ENCODE measurements at places on chromosomes 6 and 20.

GRCh38 chr6:1311400-1312202 is at the start of gene FOXQ1:
Gene FOXQ1 (plus strand): TSS chr6:1312098. CDS start chr6:1312705, 607 bp downstream.
- DNase-seq = no peak

DNA sequence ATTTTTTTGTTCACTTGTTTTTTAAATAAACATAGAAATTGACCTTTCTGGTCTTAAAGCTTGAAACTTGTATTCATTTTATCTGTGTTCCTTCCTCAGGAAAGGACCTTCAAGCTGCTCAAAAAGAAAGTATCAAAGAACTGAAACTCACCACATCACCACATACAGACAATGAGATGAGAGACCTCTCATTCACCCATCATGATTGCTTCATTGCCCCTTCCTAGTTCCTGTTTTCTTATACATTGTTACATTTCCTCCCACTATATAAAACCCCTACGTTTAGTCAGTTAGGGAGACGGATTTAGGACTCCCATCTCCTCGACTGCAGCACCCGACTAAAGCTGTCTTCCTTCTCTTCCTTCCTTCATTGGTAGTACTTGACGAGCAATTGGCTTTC is 180.5 kb upstream of the OPRM1 start:
- no peak for DNase-seq

DNA sequence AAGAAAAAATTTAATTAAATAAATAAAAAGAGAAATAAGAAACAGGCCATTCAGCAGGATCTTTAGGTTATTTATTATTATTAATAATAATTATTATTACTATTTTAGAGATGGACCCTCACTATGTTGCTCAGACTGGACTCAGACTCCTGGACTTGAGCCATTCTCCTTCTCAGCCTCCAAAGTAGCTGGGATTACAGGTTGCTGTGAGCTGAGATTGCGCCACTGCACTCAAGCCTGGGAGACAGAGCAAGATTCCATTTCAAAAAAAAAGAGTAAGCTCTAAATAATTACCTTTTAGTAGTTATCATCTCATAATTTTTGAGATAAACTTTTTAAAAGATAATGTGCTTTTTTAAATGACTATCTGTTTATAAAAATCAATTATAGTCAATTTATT is 1102.8 kb upstream of the GJE1 start:
- DNase-seq = no peak

- DNase-seq = no peak
These were observed 118.2 kb downstream of the TTLL2 start for GRCh38 chr6:167442796-167443680.

DNA sequence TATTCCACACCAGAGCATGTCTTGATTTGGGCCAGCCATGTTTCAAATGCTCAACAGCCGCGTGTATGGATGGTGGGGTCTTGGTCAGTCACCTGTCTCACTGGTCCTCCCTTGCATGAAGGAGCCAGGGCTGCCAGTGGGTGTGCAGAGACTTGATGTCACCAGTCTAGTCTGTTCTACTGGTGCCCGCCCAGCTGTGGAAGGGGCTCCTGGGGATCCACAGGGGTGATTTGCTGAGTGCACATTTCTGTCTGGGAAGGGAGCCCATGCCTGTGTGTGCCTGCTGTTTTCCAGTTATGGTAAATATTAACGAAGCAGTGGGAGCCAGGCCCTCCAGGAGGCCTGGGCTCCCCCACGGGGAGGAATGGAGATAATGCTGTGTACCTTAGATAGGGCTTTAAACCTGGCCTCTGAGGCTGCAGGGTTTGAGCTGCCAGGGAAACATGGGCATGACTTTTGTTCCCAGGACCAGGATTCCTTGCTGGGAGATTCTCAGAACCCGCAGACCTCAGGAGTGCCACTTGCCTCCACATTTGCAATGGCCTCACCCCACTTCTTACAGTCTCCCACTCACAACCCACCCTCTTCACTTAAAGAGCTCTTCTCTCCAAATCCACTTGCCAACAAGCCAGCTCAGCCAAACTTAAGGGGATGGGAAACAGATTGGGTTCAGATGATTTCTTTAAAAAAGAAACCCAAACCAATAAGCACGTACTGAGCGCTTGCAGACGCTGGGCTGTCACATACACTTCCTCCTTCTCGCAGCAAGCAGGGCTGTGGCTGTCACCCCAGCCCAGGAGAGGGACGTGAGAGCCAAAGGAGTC is 54.1 kb downstream of the VEGFA start:
- DNase-seq = no peak

DNA sequence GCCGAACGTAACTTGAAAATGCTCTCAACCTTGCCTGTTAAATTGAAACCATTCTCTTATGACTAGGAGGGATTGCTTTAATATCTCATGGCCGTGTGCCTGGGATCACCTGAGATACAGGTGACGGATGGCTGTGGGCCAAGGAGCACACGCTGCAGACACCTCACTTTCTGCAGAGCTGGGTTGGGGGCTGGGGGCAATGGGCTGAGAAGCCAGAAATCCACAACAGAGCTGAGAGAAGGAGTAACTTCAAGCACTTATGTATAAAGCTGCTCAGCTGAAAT is 170.9 kb downstream of the DTNBP1 start:
- DNase-seq = no peak

- no peak for DNase-seq
These were observed 278.6 kb upstream of the TCF21 start for GRCh38 chr6:133610227-133610840.

- no peak for DNase-seq
These were observed 256.0 kb downstream of the LY86 start for GRCh38 chr6:6844530-6844929.

GRCh38 chr6:126947070-126947469 is 171.4 kb upstream of the RSPO3 start:
- DNase-seq = no peak

GRCh38 chr6:33558801-33559200 is 21.3 kb downstream of the BAK1 start:
- DNase-seq = no peak

- DNase-seq = no peak
These were observed 230.1 kb upstream of the PRND start for GRCh38 chr20:4491643-4492042.

- DNase-seq = no peak
These were observed 713.4 kb downstream of the TBC1D32 start for GRCh38 chr6:120620900-120621299.

- DNase-seq = no peak
These were observed 17.4 kb downstream of the RSPH4A start for GRCh38 chr6:116633685-116634084.

GRCh38 chr6:124099520-124099919 is 295.9 kb downstream of the NKAIN2 start:
- no peak for DNase-seq

DNA sequence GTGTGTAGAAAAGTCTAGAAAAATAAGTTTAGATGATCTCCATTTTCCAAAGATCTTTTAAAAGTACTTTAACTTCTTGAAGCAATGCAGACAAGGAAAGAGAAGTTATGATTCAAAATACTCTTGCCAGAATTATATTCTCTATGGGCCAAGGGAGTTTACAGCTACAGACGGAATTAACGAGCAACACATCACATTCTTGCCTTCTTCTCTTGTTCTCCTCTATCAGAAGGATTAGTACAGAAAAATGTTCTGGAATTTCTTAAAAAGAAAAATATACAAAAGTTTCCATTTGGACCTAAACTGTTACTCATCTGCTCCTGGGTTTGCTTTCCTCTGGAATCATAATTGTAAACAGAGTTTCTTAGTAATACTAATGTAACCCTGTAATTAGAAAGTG is 284.7 kb upstream of the HSF2 start:
- no peak for DNase-seq

DNA sequence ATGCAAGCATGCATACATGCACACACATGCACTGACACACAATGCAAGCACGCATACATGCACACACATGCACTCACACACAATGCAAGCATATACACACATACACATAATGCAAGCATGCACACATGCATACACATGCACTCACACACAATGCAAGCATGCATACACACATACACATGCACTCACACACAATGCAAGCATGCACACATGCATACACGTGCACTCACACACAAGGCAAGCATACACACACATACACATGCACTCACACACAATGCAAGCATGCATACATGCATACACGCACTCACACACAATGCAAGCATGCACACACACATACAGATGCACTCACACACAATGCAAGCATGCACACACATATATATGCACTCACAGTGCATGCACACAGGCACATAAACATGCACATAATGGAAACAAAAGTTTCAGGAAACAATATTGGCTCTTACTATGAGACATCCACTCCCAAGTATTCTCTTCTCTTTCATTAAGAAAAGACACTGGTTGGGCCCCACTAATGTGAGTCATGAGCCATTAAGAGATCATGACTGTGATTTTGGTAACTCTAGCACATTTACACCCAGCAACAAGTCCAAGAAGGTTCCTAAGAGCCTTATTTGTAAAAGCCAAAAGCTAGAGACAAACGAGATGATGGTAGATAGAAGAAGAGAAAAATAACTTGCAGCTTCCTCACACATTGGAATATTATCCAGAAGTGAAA is 22.2 kb downstream of the APCDD1L start:
- DNase-seq = no peak

- no peak for DNase-seq
These were observed 43.5 kb downstream of the ANKRD60 start for GRCh38 chr20:58184984-58185383.

GRCh38 chr20:39632176-39632575 is 670.0 kb downstream of the DHX35 start:
- no peak for DNase-seq

- DNase-seq = no peak
These were observed 760 bp downstream of the C6orf132 start for GRCh38 chr6:42141603-42142117.

DNA sequence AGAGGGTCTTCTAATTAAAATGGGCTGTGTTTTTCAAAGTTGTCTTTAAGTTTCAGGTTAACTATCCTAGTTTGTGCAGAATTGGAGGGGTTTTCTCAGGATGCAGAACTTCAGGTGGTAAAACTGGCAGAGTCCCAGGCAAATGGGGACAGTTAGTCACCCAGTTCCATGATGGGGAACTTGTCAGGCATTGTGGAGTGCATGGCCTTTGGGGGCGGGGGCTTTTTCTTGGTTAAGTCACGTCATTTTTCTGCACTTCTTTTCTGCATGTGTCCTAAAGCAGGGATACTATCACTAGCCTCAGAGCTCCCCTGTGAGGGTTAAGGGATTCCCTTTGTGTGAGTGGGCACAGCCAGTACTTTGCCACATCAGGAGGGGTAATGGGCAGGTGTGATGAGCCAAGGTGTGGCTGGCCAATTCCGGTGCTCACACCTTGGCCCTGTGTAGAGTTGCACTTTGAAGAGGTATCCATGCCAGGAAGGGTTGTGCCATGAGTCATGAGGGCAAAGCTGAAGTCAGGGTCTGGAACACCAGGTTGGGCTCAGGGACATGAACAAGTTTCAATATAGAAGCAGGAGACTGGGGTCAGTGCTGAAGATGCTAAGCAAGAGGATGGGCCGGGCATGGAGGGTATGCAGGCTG is 126.0 kb upstream of the RREB1 start:
- DNase-seq = no peak

DNA sequence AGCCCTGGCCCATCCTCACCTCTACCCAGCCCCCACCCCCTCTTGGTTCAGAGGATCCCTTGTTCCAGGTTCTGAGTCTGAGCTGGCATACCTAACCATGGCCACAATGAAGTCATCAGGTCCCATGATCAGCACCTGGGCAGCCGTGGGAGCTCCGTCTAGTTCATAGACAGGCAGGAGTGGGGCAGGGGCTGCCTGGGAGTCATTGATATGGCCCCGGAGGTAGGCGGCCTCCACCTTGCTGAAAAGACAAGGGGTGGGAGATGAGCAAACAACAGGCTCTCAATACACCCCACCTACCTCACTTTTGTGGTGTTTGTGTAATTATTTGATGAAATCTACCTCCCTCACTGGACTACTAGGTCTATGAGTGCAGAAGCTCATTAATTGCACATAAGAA is 20.4 kb downstream of the GGT7 start:
- no peak for DNase-seq

DNA sequence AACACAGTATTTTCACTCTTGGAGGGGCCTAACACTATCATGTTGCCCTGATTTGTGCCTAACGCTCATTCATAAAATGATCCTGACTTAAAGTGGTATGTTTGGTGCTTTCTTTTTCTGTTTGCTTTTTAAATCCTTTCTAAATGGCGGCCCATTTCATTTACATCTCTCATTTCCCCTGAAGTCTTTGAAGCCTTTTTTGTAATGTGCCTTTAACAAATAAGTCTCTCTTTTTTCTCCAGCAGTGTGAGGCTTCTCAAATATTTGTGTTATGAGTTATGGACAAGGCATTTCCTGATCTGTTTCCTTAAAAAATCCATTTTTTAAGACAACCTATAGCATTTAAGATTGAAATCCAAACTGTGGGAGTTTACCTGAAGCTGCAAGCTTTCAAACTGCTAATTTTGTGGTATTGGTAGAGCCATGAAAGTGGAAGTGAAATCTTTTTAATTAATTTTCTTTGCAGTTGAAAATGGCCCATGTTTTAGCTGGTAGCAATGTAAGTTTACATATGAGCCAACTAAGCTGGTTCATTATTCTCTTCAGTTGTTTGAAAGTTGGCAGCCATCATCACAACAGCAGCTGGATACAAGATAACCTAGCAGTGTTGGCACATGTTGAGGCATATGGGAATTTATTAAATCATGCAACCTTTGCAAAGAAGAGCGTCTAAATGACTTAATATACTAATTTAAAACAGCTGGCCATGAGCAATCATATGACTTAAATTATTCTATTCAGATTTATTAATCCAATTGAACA is 469.7 kb downstream of the CDKAL1 start:
- DNase-seq = no peak

DNA sequence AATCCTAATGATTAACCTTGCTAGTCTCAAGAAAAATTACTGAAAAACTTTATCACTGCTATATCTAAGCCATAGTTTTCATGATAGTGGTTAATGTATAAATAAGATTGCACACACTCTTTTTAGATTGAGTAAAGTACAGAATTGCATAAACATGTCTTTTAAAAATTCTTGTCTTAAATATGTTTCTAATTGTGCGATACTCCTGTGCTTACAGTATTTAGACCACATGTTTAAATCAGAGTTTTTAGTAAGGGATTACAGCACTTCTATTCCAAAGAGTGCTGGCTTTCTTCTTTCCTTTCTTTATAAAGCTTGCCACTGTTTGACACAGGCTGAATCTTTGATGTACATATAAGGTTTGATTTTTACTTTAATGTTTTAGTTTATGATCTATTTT is 36.8 kb upstream of the RGS17 start:
- no peak for DNase-seq

- no peak for DNase-seq
These were observed 187.7 kb downstream of the NFATC2 start for GRCh38 chr20:51354769-51355319.

DNA sequence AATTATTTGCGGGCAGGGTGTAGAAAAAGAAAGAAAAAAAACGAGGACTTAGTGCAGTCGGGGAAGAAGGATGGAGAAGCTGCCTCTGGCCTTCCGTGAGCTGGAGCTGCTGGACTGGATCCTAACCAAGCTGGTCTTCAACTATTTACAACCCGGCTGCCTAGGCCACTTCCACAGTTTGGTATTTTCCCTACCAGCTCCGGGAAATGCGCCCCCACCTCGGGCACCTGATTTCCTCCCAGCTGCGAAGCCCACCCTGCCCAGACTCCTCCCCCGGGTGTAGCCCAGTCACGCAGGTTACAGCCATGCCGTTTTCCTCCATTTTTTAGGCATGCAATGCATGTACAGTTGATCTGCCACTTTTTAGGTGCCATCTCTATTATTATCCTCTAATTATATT is 21.2 kb downstream of the THEMIS start:
- peak; percentile 19 for DNase-seq

- no peak for DNase-seq
These were observed 162.7 kb downstream of the TBC1D7 start for GRCh38 chr6:13165502-13166172.

- no peak for DNase-seq
These were observed 26.8 kb downstream of the HS3ST5 start for GRCh38 chr6:114315831-114316595.
